ENCODE measurements at places on chromosomes 4 and X. TPM values are rescaled to one million over a fixed set of nuclear protein-coding genes. Genes with fewer than 3 reads are reported as not detected.

The ARMCX6 gene
- total RNA-seq, result 37.9 TPM

The ZFYVE28 gene
- 6.3 TPM for total RNA-seq

The TEX13B gene
- not detected for total RNA-seq

DNA sequence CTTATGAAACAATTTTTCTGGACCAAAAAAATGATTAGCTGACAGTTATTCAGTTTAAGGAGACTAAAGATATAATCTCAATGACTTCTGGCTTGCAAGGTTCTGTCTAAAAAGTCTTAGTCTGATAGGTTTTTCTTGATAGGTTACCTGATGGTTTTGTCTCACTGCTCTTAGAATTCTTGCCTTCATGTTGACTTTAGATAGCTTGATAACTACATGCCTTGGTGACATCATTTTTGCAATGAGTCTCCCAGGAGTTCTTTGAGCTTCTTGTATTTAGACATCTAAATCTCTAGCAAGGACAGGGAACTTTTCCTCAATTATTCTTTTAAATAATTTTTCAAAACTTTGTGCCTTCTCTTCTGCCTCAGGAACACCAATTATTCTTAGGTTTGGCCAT lies 1965.3 kb downstream of the ARAP2 start:
- no peak for DNase-seq

GRCh38 chr4:22129454-22130029 lies 181.0 kb upstream of the KCNIP4 start:
- peak; percentile 24 for DNase-seq

- DNase-seq, result no peak
Observed at GRCh38 chr4:185263419-185263818, 54.0 kb downstream of the SNX25 start.
